ENCODE measurements at places on chromosomes 3 and 15.

- DNase-seq = no peak
Measured at GRCh38 chr3:167467848-167468611, 5.8 kb downstream of the SERPINI2 start.

DNA sequence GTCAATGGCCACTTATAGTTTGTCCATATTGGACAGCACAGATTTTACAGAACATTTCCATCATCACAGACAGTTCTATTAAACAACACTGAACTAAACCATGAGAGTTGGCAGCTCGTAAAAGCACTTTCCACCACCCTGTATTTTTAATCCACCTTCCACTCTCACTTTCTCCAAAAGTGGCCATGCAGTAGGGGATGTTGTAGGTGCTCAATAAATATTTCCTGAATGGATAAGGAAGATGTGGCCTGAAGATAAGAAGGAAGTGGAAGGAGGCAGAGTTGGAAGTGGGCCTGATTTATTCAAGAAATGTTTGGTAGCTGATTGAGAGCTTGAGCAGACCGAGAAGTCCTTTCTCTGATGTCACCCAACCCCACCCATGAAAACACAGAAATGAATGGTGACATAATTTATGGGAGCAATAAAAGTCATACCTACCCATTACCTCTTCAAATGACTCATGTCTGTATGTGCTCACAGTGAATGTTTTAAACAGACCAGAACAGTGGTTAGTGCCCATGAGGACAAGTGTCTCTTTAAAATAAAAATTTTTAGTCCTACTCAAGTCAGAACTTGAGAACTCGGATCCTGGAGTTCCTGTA lies 39.6 kb upstream of the CTNNB1 start:
- DNase-seq = no peak

DNA sequence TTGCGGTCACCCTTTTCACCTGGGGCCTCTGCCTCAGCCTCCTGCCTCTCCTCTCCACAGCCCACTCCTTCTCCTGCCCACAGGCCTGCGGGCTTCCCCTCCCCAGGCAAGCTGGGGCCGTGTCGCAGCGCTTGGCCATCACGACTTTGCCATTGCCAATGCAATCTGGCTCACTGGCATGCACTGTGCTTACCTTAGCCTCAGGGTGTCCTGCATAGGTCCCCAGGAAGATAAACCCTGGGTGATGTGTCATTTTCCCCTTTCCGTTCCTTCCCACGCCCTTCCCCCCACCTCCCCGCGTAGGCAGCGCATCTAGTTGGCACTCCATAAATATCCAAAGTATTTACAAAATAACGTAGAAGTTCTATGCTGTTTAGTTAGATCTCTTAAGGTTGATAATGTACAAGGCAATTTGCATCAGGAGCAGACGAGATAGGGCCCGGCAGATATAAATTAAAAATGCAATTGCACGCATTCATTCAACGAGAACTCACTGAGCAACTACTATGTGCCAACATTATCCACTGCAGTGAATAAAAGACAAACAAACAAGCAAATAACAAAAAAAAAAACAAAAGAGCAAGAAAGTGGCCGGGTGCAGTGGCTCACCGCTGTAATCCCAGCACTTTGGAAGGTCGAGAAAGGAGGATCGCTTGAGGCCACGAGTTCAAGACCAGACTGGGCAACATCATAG lies 973 bp upstream of the COPG1 start:
- DNase-seq = no peak

GRCh38 chr15:24944954-24945353 lies 9.8 kb upstream of the SNRPN start:
- no peak for DNase-seq

DNA sequence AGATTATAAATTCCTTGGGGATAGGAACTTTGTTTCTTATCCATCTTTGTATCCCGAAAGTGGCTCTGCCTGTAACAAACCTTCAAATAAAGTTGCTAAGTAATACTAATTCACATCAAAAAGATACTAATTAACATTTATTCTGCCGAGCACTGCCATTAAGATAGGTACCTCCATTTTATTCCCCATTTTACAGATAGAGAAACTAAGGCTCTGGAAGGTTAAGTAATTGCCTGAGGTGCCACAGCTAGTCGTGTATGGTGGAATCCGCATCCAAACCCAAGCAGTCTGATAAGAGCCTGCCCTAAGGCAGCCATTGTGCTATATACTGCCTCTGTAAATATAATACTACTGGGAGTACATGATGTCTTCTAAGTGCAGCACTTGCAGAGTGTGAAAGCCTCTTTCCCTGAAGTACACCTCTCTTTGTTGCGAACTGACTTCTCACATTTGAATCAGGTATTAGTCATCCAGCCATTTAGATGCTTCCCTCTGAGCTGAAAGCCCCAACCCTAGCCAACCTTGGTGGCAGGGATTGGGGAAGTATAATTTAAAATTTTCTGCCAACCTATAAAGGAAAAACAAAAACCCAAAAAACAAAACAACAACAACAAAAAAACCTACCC lies 78.5 kb upstream of the CHD2 start:
- peak; percentile 29 for DNase-seq

GRCh38 chr15:79962178-79962577 lies 8.8 kb downstream of the BCL2A1 start:
- no peak for DNase-seq

- no peak for DNase-seq
Measured at GRCh38 chr3:146921693-146922092, 316.5 kb upstream of the PLSCR5 start.

DNA sequence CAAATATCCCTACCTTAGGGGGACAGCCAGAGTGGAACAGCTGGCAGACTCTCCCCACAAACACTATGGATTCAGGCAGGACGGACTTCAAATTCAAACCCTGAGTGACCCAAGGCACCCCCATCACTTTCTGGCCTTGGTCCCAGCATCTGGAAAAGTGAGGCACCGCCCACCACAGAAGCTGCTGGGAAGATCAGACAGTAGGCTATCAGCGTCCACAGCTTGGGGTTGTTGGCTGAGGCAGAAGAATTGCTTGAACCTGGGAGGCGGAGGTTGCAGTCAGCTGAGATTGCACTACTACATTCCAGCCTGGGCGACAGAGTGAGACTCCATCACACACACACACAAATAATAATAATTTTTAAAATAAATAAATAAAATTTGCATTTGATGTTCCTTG lies 8.5 kb downstream of the PFKFB4 start:
- no peak for DNase-seq

GRCh38 chr3:73235768-73236167 lies 174.3 kb downstream of the EBLN2 start:
- DNase-seq = no peak

Measured in CD4-positive, alpha-beta T cell treated with Interleukin-17A for 4 hours (primary cell).